ENCODE measurements at places on chromosomes 5 and 9.

DNA sequence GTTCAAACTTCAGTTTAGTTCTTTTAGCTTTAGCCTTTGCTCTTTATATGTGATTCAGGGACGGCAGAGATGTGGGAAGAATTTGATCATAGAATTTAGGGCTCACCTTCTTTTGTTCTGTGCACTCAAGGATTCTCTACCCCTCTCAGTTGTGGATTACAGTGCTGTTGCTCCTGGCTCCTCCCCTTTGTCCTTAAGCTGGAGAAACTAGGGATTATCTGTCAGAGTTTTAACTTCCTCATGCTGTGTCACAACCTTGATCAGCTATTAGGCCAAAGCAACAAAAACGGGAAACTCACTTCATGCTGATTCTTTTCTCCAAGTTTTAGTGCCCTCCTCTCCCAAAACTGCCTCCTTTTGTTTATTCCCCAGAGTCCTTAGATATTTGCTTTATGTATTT, 13.0 kb upstream of the PCDHAC2 start:
- no peak for DNase-seq

DNA sequence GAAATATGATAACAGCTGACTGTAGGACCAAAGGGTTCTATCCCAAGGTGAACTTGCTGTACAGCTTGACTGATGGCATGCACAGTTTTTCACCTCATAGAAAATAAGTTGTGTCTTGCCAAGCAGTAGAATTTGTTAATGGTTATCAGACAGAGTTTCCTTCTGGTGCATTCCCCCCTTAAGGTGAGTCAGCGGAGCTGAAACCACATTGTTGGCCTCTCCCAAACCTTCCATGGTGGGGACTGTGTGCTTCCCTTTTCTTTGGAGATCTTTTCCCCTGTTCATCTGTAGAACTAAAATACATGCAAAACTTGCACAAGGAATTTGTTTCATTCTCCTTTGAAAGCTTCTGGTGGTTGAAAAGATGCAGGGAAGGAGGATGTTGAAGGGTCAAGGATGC, 179.8 kb downstream of the FGF1 start:
- no peak for DNase-seq

DNA sequence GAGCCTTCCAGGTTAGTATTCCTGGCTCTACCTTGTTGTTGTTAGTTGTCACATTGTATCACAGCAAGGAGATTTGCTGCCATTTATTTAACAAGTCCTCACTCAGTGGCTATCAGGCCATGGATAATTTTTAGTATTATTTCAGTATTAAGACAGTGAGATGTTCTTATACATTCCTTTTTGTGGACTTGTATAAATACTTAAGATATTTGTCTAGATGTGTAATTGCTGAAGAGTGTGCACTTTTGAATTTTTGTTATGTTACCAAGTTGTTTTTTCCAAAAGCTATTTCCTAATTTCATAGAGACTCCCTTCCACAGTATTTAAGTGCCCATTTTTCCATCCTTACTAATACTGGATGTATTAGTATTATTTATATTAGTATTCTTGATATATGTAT, 22.0 kb downstream of the SLC36A1 start:
- no peak for DNase-seq

- DNase-seq, result no peak
Measured at GRCh38 chr9:107447834-107448233, 41.7 kb downstream of the KLF4 start.

DNA sequence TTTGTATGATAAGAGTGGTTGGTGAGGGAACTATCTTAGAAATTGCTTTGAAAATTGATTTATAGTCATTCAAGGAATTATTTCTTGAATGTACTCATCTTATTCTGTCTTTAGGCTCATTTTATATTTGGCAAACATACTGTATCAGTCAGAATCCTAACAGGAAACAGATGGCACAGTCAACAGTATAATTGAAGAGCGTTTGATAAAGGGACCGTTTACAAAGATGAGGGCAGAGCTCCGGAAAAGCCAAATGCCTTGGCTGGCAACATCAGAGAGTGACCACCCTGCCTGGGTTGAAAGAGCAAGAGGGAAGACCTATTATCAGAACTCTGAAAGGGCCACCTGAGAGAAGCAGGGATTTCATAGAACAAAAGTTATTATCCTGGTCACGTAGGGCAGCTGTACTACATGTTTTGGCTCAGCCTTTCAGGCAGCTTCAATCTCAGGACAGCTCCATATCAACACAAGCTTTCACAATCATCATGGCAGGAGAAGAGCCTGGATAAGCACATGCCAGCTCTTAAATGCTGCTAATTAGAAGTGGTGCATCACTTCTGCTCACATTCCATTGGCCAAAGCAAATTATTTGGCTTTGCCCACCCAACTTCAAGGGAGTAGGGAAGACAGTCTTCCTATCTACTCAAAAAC, 47.2 kb upstream of the ARL15 start:
- no peak for DNase-seq

- no peak for DNase-seq
Measured at GRCh38 chr5:163660486-163660885, 155.1 kb downstream of the MAT2B start.

DNA sequence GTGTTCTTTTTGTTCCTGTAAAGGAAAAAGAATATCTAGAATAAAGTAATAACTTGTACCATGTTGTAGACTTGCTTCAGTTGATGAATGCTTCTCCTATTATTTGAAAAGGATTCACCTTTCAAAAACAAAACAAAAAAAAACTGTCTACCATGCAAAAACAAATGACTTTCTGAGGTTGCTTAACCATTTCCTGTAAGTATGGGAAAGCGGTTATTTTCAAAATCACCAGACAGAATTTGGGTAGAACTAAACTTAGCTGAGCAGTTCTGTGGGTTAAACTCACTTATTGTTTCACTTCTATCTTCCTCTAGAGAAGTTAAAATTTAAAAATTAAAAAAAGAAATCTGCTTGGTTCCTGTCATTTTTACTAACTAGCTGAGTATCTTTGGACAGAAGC, 25.2 kb downstream of the LNPEP start:
- no peak for DNase-seq

- DNase-seq, result no peak
Measured at GRCh38 chr9:6959270-6960000, 201.7 kb downstream of the KDM4C start.

- no peak for DNase-seq
Measured at GRCh38 chr9:116420993-116421538, 266.0 kb upstream of the TRIM32 start.

- no peak for DNase-seq
Measured at GRCh38 chr5:60677850-60678664, 21.9 kb downstream of the DEPDC1B start.

GRCh38 chr9:110180511-110181434, 27.2 kb downstream of the C9orf152 start:
- DNase-seq, result no peak

- DNase-seq, result no peak
Measured at GRCh38 chr5:57171816-57172465, 1.9 kb upstream of the GPBP1 start.

GRCh38 chr9:26800322-26800721, 92.3 kb downstream of the CAAP1 start:
- DNase-seq, result no peak

DNA sequence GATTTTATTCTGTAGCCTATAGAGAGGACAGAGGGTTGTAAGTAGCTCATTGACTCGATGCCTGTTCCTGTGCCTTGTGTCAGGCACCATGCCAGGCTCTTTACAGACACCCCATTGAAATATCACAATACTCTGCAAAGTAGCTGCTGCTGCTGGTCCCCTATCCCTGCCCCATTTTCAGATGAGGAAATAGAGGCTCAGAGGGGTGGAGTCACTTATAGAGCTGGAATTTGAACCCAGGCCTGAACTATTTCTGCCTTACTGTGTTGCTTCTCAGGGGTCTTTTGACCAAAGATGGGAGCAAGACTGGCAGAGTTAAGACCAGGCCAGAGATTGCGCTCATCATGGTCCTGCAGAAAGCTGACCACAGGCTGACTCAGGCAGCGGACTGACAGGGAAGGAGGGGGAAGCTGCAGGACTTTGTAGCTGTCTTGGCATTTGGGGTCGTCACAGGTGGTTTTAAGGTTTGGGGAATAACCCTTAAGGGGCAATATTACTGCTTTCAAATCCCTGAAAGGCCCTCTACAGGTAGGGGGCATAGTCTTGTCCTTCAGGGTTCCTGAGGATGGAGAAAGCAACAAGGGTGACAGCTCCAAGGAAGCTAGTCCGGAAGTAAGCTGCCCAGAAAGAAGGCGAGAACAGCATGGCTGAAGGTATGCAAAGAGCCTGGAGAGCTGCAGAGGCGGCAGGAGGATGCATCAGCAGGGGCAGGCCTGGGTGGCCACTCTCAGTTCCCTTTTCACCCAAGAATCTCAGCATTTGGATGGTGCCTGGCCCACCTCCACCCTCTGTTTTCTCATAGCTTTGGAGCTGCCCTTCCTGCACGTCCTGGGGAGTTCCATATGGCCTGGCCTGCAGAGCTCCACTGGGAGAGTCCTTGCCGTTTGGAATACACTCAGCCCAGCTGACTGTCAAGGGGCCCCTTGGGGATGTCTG, 18.3 kb upstream of the NDST1 start:
- DNase-seq, result no peak

GRCh38 chr5:141485321-141486055, 658 bp downstream of the PCDHGC4 start:
- no peak for DNase-seq

DNA sequence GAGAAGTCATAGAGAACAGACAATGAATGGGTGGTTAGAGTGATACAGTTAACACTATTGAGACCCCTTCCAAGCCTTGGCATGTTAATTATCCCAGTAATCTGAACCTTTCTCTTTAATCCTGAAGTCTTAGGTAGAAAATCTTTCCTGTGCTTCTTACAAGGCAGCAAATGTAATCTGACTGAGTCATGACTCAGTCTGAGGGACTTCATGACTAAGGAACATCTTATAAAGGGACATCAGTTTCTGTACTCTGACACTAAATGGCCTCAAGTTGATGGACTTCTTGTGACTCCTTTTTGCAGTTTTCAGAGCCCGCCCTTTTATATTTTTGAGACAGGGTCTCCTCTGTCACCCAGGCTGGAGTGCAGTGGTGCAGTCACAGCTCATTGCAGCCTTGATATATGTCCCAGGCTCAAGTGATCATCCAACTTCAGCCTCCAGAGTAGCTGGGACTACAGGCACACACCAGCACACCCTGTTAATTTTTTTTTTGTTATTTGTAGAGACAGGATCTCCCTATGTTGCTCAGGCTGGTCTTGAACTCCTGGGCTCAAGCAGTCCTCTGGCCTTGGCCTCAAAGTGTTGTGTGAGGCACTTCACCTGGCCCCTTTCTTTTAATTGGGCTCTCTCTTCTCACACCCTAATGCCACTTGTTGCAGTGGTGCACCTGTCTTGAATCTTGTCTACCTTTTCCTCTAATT, 9.5 kb downstream of the EXOSC3 start:
- no peak for DNase-seq

- DNase-seq, result no peak
Measured at GRCh38 chr9:130444565-130445221, at the start of gene ASS1. TSS of gene ASS1 (plus strand) at chr9:130444961. CDS start at chr9:130452229, 7,268 bp downstream.

- no peak for DNase-seq
Measured at GRCh38 chr5:133777951-133778350, 165.6 kb upstream of the FSTL4 start.

GRCh38 chr9:134214766-134215419, 50.5 kb upstream of the RNU6ATAC start:
- DNase-seq, result no peak

DNA sequence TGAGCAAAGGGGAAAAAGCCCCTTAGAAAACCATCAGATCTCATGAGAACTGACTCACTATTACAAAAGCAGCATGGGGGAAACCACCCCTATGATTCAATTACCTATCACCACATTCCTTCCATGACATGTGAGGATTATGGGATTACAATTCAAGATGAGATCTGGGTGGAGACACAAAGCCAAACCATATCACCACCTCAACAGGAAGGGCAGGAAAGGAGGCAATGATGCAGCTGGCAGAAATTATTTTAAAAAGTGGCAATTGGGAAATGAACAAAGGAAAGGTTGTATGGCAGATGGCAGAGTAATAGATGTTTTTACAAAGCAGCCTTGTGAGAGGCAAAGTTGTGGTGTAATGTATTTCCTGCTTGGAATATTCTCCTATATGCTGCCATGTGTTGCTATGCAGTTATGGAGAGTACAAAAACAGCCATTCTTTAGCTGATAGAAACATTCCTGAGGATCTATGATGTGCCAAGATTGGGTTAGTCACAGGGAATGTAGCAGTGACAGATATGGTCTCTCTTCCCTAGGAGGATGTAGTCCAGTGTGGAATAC, 138.8 kb downstream of the SMC2 start:
- no peak for DNase-seq

DNA sequence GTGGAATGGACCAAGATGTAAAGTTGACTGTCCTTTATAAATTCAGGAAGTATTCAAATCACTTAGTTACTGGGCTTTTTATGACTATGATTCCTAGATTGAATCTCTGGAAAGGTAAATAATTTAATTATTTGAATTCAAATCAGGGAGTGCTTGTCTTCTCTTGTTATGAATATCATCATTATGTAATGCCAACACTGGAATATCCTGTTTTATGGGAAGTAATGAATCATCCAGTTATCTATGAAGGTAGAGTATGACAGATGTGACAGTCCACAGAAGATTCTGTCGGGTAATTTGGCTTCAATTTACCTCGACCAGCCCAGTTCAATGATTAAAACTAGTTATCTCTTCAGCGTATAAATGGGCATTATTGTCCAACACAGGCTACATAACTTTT, 141.0 kb upstream of the NUDT12 start:
- no peak for DNase-seq

DNA sequence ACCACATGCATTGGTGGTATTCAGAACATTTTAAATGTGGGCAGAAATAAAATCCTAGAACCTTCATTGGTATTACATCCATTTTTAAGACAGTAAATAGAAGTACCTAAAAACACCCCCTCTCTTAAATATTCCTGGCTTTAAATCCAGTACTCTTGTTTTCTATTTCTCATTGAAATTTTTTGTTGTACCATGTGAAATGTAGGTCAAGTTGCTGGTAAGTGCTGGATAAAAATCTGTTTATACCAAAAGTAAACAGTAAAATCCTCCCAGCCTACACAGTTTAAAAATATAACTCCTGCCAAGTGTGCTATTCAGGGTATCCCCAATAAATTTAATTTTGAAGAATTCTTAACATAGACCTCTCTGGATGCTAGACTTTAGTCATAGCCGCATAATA, 75.0 kb upstream of the FST start:
- DNase-seq, result no peak

DNA sequence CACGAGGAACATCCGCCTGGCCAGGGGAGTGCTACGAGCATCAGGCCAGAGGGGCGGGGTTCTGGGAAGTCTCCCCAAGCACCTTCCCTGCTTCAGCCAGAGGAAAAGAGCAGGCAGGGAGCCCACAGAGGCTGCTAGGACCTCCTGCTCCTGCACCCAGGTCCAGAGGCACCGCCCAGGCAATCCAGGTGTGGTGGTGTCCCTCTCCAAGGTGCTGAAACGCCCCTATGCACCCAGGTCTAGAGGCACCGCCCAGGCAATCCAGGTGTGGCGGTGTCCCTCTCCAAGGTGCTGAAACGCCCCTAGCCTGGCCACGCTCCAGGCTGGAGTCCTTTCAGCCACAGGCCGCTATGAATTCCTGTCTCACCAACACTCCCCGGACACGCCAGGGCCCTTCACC, 10.7 kb upstream of the UBAC1 start:
- DNase-seq, result no peak

- DNase-seq, result no peak
Measured at GRCh38 chr9:6272229-6272598, 56.0 kb upstream of the TPD52L3 start.
